ENCODE measurements at places on chromosomes 11 and 22.

GRCh38 chr11:69484427-69485259, 3.2 kb downstream of the LINC01488 start:
- no peak for DNase-seq

GRCh38 chr22:50696799-50697561, 24.4 kb downstream of the SHANK3 start:
- DNase-seq: no peak

- DNase-seq: peak; percentile 90
Observed at GRCh38 chr11:57458410-57459163, 1.7 kb upstream of the RTN4RL2 start.

GRCh38 chr22:43923631-43924464, at the start of gene PNPLA3:
Gene PNPLA3, plus strand, starts transcription at chr22:43923805. Its CDS starts 107 bp downstream, at chr22:43923912.
- DNase-seq: peak; percentile 93

- no peak for DNase-seq
Observed at GRCh38 chr11:73445980-73446379, 69.8 kb downstream of the RELT start.

DNA sequence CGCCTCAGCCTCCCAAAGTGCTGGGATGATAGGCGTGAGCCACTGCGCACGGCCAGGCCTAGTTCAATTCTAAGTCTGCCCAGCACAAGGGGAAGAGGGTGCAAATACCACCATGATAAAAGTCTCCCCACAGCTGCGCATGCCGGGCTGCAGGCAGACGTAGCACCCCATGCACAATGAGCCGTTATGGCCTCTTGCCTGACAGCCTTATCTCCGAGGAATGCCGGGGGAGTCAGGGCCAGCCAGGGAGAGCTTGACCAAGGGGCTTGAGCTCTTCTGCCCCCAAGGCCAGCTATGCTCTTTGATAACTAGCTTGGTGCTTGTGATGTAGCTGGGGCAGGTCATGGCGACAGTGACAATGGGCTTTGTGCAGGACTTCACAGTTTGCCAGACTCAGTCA, 13.7 kb upstream of the SCUBE1 start:
- no peak for DNase-seq

DNA sequence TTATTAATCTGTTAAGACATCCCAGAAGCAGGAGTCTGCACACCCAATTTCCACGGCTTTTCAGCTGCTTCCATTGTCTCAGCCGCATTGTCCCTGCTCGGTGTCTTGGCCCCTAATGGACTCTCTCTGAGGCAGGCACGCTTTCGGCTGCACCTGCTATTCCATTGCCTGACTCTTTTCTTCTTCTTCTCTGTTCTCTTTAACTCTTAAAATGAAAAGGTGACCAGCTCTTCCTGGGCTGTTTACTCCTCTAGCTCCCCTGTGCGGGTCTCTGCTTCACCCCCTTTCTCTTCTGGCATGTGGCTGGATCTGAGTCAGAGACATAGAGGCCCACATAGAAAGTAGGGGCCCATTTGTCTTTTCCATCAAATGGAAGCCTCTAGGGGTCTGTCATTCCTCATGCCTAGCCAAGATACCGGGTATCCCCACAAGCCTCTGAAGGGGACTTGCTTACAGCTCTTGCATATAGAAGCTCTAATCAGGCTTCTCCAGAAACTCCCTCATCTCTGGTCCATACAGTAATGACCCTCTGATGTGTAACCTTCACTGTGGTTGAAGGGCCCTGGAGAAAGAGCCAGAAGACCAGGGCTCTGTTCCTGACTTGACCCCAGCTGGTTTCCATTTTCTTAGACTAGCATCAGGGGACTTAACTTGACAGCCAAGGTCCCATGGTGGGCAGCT, 243.9 kb downstream of the ST3GAL4 start:
- no peak for DNase-seq

DNA sequence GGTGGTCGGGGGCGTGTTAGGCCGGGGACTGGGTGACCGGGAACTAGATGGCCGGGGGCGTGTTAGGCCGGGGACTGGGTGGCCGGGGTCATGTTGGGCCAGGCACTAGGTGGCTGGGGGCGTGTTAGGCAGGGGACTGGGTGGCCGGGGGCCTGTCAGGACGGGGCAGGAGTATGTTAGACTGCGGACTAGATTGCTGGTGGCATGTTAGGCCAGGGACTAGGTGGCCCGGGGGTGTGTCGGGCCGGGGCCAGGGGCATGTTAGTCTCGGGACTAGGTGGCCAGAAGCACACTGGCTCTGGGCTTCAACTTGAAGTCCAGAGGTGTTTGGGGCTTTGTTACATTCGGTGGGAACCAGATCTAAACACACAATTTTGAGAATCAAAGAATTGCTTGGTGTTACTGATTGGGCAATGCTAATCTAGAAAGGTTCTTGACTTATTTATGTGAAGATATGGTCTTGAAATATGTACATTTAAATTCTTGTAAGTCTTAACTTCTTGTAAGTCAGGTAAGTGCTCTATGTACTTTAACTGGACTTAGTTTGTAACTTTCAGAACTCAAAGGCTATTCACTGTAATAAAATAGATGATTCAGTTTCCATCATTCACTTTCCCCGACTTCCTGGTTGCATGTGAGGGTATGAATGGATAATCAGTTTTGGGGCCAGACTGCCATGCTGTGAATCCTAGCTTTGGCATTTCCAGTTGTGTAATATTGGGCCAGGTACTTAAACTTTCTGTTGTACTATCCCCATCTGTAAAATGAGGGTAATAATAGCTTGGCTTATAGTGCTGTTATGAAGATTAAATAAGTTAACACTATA, 1.1 kb downstream of the EXT2 start:
- no peak for DNase-seq

DNA sequence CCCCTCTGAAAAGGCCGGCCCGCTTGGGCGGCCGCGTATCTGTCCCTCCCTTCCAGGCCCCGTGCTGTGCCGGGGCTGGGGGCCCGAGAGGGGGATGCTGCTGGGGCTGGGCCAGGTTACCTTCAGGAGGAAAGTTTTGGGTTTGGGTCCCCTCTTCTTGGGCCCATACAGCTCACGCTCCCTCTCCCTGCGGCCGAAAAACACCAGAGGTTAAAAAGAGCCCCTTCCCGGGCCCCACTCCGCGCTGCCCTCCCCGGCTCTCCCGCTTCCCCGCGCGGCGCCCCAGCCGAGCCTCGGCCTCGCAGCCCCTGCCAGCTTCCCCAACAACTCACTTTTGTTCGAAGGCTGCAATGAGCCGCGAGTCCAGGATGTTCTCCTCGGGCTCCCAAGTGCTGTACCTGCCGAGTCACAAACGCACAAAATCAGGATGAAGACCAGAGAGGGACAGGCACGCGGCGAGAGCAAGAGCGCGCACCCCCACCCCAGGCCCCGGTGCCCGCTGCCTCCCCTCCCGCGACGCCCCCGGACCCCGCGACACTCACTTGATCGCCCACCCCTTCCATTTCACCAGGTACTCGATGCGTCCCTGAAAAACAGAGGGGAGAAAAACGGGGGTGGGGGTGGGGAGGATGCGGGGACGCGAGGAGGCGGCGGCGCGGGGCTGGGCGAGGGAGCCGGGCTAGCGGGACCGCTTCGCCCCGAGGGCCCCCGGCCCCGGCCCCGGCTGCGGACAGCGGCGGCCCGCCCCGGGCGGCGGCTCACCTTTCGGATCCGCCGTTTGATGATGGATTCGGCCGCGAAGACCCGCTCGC, 450 bp downstream of the CBX6 start:
- DNase-seq: no peak

DNA sequence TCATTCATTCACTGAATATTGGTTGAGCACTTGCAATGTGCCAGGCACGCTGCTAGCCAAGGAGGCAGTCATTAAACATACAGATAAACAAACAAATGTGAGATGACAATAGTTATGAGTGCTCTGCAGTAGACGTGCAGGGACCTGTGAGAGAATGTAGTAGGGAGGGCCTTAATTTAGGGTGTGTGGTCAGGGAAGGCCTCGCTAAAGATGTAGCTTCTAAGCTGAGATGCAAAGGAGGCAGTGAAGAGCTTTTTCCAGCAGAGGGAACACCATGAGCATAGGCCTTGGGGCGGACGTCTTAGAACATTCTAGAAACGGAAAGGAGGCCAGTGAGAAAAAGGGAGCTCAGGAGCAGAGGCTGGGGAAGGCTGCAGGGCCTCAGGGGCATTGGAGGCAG, 789 bp upstream of the NCF4 start:
- DNase-seq: no peak

DNA sequence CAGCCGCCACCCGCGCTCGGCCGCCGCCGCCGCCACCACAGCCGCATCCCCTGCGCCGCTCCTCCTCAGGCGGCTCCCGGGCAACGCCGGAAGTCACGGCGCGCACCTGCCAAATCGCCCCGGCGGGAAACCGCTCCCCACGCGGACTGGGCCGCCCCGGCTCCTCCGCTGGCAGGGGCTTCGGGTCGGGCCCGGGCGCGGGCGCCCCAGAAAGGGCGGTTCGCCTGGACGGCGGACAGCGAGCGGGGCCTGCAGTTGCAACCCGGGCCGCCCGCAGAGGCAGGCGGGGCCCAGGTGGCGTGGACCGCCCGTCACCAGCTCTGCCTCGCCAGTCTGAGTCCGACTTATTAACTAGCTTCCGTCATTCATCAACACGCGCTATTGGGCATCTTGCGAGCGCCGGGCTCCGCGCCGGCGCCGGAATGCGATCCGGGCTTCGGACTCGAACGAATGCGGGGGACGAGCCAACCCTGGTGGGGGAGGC, at the start of gene HIRA:
TSS of gene HIRA (minus strand) at position 85 of the 484 bp plus-strand sequence. CDS start 257 bp downstream, outside the sequence.
- DNase-seq: peak; percentile 75

DNA sequence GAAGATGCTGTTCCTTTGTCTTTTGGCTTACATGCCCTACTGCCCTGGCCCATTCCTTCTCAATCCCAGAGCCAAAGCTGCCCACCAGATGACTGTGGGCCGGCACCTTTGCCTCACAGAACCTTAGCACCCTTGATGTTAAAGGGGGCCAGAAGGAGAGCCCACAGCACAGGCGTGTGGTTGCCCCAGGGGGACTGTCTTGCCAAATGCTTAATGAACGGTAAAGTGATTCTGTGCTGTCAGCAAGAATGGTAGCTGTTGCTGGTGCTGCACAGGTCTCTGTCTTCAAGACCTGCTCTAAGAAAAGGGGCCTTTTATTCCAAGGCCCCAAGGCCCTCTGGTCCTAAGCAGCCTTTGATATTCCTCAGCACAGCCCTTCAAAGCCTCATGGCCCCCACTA, 113.3 kb downstream of the MORC2 start:
- no peak for DNase-seq

DNA sequence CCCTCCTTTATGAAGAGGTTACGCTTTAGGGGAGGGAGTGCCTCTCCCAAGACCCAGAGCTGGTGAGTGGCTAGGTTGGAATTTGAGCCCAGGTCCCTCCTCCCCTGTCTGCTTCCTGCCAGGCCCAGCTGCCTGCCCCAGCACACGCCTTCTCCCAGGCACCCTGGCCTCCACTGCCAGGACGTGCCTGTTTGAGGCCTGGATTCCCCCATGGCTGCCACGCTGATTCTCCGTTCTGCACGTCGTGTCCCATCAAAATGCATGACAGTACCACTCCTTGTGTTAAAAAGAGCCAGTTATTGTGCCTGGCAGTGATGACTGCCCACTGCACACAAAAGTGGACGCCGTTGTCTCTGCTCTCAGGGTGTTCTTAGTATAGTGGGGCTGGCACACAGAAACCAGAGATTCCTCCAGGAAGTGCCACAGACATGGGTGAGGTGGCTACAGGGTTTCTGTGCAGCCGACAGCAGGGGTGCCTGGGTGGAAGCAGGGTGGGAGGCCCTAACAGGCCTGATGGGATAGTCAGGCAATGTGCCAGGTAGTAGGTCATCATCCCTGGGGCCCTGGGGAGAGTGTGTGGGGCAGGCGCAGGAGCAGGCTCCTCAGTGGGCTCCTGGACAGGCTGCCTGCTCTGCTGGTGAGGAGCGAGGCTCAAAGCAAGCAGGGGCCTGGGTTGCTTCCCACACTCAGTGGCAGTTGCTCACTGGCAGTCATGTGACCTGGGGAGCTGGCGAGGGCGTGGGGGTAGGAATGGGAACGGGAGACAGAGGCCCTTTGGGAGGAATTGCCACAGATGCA, 24.2 kb downstream of the MED15 start:
- DNase-seq: no peak

- no peak for DNase-seq
Observed at GRCh38 chr22:49564054-49564453, 263.6 kb downstream of the BRD1 start.

DNA sequence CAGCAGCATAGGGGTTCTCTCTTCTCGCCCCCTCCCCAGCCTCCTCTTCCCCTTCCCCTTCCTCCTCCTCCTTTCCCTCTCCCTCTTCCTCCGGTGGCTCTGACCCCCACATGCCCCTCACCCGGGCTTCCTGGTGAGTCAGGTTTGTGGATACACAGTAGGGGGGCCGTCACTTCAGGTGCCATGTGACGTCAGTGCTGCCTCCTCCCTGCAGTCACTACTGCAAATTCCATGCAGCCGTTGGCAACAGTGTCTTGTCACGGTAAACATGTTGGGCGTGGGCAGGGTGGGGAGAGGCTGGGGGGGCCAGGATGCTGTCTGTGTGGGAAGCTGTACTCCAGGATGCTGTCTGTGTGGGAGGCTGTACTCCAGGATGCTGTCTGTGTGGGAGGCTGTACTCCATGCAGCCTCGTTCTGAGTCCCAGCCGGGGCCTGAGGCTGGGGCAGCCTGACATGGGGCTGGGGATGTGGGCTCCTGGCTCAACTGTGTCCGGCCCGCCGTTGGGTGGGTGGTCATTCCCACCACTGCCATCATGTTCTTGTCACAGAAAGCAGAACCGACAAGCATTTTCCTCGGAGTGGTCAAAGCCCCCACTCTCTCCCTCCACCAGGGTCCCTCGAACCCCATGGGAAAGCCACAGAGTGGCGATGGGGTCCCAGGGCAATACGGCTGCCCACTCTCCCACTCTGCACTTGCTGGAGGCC, 2.4 kb upstream of the MUC2 start:
- DNase-seq: no peak

GRCh38 chr11:12449961-12450715, 72.8 kb downstream of the PARVA start:
- no peak for DNase-seq

- no peak for DNase-seq
Observed at GRCh38 chr11:19816040-19816439, 103.4 kb downstream of the NAV2 start.

DNA sequence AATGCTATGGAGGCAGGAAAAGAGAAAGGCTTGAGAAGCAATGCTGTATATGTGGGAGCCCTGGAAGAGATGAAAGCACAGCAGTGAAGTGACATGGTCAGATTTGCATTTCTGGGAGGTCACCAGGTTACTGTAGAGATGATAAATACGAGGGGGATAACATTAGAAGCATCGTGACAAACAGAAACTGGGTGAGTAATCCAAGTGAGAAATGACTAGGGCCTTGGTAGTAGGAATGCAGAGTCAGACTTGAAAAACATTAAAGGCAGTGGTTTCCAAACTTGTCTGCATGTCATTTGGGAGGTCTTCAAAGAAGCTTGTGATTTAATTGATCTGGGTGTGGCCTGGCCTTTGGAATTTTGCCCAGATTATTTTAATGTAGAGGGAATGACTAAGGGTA, 43.9 kb downstream of the CCDC34 start:
- DNase-seq: no peak

- DNase-seq: no peak
Observed at GRCh38 chr11:36016263-36016662, 72.4 kb downstream of the LDLRAD3 start.

- no peak for DNase-seq
Observed at GRCh38 chr22:28331695-28332094, 347.9 kb downstream of the TTC28 start.
